ENCODE measurements at places on chromosomes 5 and 9.
A peak's percentile ranks its signal among the peaks of the same experiment; 100 is the strongest.

- no peak for DNase-seq
These were observed 176.7 kb upstream of the PRDM9 start for GRCh38 chr5:23330726-23331125.

DNA sequence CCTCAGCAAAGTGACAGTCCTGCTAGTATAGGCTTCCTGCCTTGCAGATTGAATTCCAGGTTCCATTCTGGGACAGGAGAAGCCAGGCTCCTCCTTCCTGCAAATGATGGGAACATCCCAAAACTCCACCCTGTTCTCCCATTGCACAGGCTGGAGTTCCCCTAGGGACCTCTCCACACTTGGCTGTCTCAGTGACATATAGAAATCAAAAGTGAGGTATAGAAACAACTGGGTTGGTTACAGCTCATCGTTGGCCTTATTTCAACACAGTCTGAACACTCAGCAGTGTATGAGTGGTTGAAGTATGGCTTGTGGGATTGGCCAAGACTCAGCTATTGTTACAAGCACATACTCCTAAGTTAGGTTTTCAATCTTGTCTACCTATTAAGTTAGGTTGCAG is 157.8 kb upstream of the FTMT start:
- peak; percentile 1 for DNase-seq

GRCh38 chr9:96343515-96344360 is 39.8 kb downstream of the SLC35D2 start:
- no peak for DNase-seq

DNA sequence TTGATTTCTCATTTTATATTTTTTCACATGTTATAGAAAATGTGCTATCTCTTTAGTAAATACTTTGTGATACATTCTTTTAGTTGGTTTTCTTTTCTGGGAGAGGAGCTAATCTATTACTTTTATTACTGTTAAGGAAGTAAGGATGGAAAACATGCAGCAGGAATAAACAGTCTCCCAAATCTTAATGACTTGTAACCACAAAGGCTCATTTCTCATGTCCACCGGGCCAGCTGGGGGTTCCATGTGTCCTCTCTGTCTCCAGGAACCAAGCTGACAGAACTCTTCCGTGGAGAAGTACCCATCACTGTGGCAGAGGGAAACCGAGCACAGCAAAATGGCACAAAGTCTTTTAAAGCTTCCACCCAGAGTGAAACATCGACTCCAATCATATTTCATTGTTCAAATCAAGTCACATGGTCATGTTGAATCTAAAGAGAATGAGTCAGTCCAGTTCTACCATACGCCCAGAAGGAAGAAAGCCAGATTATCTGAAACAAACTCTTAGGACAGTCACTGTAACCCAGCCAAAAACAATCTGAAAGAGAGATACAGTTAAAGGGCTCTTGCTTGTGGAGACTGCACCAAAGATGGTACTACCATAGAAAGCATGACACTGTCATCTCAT is 97.1 kb upstream of the CDH6 start:
- peak; percentile 95 for DNase-seq

DNA sequence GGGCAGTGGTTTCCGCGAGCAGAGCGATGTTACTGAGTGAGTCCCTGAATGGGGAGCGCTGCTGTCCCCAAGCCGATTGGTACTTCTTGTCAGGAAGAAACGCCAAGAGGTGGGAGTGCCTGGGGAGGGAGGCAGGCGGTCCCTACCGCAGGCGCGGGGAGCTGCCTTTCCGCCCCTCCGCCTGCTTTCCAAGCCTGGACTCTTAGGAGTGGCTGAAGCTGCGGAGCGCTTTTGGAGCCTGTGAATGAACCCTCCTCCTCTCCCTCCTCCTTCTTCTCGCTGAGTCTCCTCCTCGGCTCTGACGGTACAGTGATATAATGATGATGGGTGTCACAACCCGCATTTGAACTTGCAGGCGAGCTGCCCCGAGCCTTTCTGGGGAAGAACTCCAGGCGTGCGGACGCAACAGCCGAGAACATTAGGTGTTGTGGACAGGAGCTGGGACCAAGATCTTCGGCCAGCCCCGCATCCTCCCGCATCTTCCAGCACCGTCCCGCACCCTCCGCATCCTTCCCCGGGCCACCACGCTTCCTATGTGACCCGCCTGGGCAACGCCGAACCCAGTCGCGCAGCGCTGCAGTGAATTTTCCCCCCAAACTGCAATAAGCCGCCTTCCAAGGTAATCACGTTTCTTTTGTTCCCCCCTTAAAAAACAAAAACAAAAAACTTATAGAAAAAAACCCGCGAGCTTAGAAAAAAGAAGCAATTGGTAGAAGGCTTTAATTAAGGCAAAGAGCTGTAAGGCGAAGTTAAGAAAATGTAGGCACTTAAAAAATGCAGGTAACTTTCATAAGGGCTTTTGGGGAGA is at the start of gene VCAN:
TSS of gene VCAN (plus strand) at position 340 of the 808 bp plus-strand sequence. CDS start 11,775 bp downstream, outside the sequence.
- DNase-seq = peak; percentile 96

DNA sequence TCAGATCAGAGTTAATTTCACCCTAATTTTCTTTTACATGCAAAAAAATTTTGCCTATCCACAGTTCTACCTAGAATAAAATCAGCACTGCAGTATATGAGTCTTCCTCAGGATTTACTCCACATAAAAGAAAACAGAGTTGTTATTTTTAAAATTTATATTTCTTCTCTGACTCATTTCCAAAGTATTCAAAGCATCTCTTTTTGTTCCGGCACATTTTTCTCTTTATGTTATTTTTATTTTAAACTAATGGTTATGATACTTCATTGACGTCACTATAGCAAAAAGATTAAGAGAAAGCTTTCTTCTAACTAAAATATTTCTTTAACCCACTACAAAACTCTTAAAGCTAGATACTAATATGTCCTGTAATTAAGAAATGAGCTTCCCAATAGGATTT is 590.4 kb downstream of the PRELID2 start:
- peak; percentile 14 for DNase-seq

GRCh38 chr9:132499251-132499650 is 83.2 kb upstream of the BARHL1 start:
- DNase-seq = no peak

- DNase-seq = no peak
These were observed 201.0 kb downstream of the IRX2 start for GRCh38 chr5:2550509-2550908.

DNA sequence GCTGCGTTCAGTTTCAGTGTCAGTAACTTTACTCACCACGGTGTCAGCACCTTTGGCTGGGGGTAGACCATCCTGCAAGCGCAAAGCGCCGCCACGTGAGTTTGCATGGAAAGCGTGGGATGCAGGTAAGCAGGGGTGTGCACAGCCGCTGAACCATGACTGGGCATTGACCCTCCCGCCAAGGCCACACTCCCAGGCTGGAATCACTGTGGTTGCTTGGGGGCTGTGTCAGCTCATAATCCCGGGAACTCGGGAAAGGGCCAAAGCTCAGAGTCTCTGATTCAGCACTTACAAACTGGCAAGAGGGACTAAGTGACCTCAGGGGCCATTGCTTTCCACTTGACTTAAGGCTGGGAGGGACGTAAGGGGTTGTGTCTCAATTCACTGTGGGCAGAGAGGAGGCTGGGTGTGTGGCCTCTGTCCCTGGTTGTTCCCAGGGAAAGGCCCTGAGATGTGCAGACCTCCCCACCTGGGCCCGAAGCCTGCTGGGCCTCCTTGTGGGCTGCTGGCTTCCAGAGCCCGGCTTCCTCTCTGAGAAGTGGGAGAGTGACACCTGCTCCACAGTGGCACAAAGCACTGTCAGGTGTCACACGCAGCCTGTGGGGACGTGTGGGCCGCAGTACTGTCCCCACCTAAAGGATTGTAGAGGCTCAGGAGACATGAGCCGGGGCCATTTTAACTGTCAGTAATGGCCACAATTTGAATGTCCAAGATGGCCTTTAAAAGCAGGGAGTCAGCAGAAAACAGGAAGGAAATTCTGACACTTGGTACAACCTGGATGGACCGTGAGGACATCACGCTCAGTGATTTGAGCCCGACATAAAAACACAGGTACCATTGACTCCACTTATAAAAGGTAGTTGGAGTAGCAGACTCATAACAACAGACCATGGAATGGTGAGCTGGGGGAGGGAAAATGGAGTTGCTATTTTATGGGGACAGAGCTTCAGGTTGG is 16.7 kb downstream of the ABO start:
- no peak for DNase-seq

DNA sequence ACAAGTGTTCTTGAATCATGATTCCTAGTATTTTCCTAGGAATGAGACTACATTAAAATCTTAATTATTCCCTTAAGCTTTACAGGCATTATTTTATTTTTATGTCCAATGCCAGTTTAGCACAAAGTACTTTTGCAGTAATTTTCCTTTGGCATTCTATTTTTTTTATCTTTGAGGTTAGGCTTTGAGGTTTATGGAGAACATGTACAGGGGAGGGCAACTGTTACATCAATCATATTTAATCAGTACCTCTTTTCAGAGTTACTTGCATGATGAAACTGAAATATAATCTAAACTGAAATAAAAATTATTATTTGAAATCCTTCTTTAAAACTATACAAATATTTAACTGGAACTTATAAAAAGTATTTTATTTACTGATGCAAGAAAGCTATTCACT is 118.2 kb upstream of the MPDZ start:
- no peak for DNase-seq

- DNase-seq = peak; percentile 76
These were observed 490.9 kb downstream of the NFIB start for GRCh38 chr9:13823026-13823425.

DNA sequence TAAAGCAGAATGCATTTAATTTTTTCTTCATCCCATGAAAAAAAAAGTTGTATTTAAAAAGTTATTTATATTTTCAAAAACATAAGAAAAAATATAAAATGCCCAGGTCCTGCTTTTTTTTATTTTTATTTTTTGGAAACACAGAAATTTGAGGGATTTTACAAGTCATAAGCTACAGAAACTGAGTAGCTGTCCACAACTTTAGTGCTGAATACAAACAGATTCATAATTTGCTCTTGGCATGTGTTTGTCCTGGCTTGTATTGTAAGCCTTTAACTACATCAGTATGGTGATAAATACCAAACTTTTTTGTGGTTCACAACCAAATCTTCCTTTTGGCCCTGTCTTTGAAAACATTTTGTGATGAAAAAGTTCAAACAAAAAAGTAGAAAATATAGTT is 7.5 kb upstream of the PLCXD3 start:
- no peak for DNase-seq

- no peak for DNase-seq
These were observed 291.8 kb downstream of the CDH10 start for GRCh38 chr5:24353016-24353415.

DNA sequence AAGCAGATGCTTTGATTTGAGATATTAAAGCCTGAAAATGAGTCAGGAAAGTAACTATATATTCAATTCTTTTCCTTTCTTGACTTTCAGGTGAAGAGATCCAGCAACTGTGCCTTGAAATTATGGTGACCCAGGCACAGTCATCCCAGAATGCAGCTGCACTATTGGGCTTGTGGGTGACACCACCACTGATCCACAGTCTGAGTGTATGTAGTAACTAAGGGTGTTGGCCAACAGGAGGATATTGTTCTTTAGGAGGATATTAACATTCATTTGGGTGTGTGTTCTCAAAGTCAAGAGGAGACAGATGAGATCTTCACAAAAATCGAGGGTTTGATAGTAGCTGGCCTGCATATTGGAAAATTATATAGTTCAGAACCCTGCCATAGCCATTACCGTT is 53.2 kb downstream of the HACD4 start:
- no peak for DNase-seq

- DNase-seq = no peak
These were observed 192.0 kb downstream of the ADAMTSL1 start for GRCh38 chr9:18665947-18666346.
